ENCODE measurements at places on chromosomes 12 and 14.

GRCh38 chr12:76379261-76379660 is 31.0 kb upstream of the BBS10 start:
- DNase-seq, result no peak

- no peak for DNase-seq
Observed at GRCh38 chr14:50775357-50775756, 55.6 kb downstream of the NIN start.

DNA sequence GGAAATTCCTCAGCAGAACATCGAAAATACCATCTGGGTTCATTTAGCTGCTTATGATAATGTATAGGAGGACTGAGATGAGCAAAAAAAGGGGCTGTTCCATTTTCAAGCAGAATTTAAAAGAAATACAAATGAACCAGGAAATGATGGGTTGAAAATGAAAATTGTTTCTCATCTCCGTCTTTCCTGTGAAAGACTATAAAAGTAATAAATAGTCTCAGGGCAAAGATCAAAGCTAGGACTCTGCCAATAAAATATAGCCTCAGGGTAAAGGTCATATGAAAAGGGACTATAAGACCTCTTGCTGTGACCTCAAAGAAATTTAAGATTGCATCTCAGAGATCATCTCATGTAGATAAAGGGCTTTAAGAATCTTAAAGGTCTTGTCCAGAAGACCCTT is 478.0 kb downstream of the BTG1 start:
- no peak for DNase-seq

DNA sequence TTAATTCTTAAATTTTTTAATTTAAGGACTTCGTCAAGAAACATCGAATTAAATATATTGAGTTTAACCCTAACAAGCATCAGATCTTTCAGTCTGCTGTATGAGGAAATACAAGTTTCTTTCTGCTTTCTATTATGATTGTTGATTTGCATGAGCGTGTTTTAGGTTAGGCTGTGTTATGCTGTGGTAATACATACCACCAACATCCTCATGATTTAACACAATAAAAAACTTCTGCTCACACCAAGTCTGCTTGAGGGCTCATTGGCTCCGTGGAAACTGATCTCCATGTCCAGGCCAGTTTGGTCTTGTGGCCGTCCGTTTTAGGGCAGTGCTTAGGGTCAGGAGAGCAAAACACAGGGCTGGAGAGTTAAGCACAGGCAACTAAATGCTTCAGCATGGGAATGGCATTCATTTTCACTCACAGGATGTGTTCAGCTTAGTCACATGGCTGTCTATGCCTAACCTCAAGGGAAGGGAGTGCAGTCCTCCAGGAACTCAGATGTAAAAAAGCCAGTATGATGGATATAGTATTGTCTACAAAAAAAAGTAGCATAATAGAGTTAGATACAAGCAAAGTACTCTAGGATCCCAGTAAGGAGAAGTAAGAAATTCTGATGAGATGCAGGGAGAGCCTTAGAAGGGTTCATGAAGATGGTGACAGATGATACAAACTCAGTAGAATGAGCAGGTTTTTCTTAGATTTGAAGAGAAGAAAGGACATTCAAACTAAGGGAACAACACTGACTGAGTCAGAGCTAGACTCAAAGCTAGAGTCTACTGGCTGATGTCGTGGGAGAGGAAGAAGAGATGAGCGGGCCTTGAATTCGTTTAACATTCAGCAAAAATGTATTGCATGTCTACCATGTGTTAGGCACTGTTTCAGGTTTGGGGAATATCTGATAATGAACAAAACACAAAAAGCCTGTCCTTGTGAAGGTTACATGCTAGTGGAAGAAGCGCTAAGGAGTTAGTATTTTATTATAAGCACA is 16.3 kb downstream of the MARK3 start:
- DNase-seq, result no peak

DNA sequence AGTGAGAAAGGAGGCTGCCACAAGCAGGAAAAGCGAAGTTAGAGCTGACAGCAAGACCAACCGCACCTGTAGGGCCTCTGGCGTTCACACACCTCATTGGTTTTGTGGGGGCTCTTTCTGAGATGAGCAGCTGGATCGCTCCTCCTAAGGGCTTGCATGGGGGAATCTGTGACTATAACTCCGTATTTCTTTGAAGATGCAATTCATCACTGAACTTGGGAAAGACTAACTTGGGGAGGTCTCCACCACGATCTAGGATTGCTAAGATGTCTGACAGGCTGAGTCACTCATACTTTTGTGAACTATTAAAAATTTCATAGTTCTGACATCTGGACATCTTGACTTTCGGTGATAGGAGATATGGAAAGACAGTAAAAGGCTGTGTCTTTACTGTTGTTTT is 173.6 kb downstream of the ETV6 start:
- DNase-seq, result no peak

DNA sequence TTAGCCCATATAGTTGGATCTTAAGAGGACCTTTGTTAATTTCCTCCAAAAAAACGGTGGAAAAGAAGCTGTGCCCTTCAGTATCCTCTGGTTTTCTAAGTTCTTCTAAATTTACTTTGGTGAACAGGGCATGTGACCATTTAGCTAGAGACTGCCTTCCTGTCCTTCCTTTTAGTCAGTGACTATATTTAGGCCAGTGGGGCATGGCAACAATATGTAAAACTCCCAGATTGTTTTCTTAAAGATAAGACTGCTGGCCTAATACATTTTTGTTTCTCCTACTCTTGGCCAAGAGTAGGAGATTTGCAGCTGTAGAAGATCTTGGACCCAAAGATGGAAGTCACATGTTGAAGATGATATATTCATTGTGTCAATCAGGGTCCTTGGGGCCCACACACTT is 325.1 kb upstream of the DCN start:
- DNase-seq, result no peak

DNA sequence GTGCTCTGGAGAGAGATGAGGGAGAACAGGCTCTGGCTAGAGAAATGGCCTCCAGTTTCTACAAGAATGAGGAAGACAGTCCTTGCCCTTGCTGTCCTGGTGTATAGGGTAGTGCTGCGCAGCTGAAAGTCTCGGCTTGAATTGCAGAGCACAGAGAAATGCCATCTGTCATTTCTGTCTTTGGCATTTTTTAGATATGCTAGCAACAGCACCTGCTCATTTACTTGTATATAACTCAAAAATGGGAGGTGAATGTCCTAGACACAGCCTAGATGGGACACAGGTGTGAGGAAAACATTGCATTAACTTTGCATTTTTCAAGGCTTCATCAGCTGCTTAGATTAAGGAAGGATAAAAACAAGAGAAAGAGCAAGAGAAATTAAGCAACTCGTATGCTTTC is 35.8 kb downstream of the GPR19 start:
- no peak for DNase-seq

DNA sequence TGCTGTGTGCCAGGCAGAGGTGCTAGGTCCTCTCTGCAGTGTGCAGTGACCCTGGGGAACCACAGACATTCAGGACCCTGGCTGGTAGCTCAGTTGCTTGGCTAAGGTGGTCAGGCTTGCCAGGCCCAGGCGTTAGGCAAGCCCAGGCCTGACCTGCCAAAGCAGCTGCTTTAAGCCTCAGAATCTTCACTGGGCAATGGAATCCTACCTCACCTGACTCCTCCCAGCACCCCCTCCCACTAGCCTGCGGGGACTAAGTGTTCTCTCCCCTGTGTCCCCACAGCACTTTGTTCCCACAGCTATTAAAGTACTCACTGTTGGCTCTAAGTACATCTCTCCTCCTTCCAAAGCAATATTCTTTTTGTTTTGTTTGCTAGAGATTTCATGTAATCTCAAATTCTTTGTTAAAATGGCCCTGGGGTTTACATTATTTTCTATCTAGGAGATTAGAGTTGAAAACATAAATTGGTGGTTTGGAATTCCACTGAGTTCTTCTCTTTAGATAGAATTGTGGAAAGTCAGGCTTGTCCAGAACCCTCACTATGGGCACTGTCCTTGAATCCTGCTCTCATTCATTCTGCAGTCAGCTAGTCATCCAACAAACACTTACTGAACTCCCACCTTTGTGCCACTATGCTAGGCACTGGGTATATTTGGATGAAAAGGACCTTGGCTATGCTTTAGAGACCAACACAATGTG is 44.4 kb downstream of the DGLUCY start:
- DNase-seq, result no peak

- no peak for DNase-seq
Observed at GRCh38 chr12:86917121-86917520, 660.9 kb upstream of the MGAT4C start.

- peak; percentile 38 for DNase-seq
Observed at GRCh38 chr12:1220127-1221092, 229.4 kb downstream of the ERC1 start.

DNA sequence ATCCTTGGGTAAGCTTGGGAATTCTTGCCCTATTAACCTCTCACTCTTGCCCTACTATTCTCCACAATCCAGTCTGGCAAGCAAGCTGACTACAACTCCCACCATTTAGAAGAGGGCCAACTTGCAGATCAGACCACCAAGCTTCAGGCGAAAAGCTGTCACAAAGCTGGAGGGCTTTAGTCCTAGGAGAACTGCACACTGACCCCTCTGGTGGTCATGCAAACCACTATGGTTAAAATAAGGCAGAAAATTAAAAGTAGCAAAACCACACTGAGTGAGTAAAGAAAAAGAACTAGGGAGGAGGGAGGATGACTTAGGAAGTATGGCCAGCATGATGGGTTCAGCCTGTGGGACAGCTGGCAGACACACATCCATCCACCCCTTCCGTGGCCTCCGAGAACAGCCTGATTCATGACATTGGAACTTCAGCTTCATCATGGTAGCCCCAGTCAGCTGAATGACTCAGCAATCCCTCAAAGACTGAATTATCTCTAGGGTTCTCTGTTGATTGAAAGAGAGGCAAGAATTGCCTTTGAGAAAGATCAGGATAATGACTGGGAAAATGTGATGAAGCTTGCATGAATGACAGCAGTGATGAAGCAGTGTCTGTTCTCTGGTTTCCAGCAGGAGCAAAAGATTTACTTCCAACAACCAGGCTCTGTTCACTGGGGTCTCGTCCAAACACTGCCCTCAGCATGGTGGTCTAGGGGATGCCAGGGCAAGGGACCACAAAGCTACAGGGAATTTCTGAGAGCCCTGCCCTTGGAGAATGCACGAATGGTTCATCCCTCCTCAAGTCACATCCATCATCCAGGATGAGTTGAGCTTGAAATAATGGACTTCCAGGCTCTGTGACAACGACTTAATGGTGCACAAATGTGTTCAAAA is 24.4 kb downstream of the PITPNM2 start:
- DNase-seq, result peak; percentile 65

Data from tongue (tissue), 3 donors.